RWPE1 (cell line): ENCODE measurements at places on chromosomes 3 and 15.

- DNase-seq: peak; percentile 60
Measured at GRCh38 chr3:57949785-57950615, 58.2 kb upstream of the FLNB start.

DNA sequence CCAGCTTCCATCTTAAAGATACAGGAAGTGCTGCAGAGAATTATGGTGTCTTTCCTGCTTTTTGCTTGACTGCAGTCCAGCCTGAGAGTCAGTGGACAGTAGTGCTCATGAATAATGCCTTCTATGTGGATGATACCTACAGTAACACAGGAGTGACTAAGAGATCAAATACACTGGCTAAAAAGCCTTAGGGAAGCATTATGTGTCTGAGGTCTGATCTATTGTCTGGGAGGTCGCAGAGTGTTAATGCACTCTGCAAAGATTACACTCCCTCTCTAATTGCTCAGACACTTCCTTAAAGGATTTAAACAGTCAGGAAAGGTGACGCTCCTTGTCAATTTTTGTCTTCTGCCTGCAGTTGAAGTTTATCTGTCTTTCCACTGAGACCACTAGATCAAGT is 183.6 kb downstream of the MCTP2 start:
- no peak for DNase-seq

GRCh38 chr15:98160236-98160635 is 199.7 kb downstream of the ARRDC4 start:
- no peak for DNase-seq

DNA sequence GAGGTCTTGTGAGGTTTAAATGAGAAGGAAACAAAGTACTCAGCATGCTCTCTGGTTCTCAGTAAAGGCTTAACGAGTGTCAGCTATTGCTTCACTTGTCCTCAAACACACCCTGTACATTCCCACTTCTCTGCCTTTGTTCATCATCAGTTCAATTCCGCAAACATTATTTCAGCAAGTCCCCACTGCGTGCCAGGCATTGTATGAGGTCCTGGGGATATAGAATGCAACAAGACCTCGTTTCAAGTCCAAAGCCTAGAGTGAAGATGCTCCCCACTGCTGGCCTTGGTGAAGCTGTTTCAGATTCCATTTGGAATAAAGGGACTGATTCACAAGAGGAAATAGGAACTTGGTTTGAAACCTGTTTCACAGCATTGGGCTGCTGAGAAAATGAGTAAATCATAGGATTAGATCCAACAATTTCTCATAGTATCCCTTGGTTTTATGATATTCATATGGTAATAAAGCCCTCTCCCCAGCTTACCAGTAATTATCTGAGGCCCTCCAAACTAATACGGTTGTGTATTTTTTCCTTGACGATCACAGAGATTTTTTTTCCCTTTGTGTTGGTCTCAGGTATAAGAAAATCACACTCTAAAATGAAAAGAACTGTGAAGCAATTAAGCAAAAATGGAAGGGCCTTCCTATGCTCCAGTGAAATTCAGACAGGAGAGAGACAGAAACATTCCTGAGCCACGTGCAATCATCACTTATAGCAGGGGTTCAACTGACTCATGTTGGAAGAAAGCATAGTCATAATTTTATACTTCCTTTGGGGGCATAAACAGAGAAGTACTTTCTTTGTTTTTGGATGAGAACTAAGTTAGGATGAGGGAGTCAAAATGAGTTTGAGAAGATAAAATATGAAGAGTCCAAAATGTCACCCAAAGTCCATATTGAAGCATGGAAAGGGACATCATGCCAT is 258.6 kb downstream of the RORA start:
- DNase-seq: no peak

GRCh38 chr15:59237119-59237855 is 30.6 kb downstream of the LDHAL6B start:
- DNase-seq: no peak

- no peak for DNase-seq
Measured at GRCh38 chr15:79868554-79868953, 28.3 kb downstream of the MTHFS start.

DNA sequence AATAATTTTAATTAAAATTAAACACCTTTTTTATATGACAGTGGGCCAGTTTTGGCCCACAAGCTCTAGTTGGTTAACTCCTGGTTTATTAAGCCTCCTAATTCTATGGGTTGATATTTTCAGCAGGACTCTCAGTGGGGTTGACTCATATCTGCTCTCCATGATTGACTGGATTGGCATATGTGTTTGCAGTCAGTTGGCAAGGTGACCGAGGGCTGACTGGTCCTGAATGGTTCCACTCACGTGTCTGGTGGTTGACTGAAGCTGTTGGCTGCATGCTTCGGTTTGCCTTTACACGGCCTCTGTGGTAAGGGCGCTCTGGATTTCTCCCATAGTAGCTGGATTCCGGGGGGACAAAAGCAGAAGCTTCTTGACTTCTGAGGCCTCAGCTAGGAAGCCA is 65.3 kb upstream of the ZNF280D start:
- no peak for DNase-seq

DNA sequence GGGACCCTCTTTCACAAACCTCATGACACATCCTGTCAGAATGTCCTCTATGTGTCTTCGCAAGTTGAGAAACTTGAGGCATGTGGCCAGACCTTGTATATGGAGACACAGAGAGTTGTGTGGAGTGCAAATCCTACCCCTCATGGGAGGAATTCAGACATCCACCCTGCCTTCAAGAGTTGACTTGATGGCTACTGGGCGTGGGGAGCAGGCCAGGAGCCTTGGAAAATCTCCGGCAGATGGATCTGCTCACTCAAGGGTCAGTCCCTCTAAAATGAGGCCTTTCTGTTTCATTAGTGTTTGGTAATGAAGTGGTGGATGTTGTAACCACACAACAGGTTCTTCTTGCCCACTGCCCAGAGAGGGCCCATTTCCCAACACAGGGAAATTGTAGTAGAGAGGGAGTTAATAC is 79.0 kb downstream of the ASB7 start:
- no peak for DNase-seq

DNA sequence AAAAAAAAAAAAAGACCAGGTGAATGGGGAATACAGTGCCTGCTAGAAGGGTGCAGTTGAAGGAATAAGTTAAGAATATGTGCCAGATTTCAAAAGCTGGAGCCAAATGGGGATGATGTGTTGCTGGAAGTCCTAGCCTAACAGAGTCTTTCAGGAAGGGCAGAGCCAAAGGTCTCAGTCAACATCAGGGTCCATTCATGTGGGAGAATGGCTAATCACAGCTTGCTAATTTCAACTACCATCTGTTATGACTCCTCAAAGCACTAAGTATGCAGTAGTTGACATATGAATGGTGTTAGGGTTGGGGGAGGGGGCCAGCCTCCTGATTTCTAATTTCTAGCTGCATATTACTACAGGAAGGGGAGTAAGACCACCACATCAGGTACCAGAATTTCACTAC is 4.4 kb downstream of the ZBTB38 start:
- no peak for DNase-seq

DNA sequence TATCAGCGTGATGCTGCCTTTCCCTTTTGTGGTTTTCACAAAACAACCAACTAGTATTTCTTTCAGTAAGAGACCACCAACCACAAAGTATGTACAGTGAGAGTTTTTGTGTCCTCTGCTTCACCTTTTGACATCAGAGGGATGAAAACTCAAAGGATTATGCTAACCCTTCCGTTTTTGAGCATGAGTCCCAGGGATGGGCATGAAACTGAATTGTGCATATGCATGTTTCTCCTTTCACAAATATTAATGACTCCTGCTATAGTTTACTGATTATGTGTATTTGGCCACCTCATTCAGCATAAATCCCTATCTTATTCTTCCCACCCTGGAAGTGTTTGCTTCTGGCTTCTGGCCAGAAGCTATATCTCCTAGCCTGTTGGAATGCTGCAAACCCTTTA is 59.2 kb downstream of the RSRC1 start:
- peak; percentile 3 for DNase-seq

- no peak for DNase-seq
Measured at GRCh38 chr3:101146946-101147345, 153.7 kb upstream of the ABI3BP start.

DNA sequence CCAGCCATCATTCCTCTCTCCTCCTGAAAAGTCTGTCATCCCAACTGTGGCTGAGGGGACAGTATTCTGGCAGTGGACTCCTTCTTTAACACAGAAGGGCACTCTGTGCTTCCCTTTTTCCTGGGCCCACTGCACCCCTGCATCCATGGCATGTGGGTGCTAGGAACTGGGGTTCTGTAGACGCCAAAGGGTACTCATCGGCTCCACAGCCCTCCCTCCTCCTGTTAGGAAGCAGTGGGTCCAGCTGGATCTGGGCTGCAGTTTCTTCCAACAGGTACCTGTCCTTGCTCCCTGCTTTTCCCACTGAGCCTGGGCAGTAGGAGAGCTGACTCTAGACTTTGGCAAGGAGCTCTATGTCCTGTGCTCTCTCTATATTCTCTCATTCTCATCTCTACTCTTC is 6.4 kb upstream of the MANF start:
- no peak for DNase-seq

GRCh38 chr3:8966150-8966819 is 3.0 kb upstream of the RAD18 start:
- no peak for DNase-seq

GRCh38 chr15:51162865-51163762 is 68.4 kb upstream of the TNFAIP8L3 start:
- DNase-seq: peak; percentile 90

DNA sequence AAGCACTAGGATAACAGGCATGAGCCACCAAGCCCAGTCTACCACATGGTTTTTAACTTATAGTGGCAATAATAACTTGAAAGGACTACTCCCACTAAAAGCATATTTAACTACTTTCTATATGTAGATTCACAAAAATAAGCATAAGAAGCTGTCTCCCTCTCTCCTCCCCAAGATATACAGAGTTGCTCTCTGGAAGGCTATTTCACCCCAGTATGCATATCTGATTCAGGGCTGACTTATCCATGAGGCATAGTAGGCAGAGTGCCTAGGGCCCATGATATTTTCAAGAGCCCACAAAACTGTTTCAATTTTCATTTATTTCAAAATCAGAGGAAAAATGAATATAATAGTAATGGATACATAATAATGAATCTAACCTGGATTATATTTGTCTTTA is 20.5 kb downstream of the ATP8B4 start:
- no peak for DNase-seq

DNA sequence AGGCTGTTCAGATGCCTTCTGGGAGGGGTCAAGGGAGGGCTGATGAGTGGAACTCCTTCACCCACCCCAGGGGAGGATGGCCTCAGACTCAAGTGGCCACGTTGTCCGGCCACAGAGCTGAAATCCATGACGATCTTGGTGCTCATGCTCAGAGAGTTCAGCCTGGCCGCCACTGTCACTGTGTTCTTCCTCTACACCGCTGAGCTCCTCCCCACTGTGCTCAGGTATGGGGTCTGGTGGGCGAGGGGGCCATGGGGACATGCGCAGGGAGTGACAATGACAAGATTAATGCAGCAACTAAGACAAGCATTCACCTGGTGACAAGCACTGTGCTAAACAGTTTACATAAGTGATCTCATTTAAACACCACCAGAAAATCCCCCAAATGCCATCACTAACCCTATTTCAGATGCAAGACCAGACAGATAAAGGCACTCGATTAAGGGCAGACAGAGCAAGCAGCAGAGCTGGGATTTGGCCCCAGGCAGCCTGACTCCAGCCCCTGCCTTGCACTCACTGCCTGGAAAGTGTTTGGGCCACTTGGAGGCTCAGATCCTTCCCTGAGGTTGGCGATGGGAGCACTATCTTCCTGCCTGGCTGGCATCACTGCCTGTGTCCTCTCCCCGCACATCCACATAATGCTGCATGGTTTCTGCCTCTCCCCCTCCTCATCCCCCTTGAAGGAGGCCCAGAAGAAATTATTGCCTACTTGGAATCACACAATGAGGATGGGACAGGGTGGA is 30.9 kb upstream of the XYLB start:
- no peak for DNase-seq

GRCh38 chr3:16313886-16314645 is 49.1 kb downstream of the OXNAD1 start:
- DNase-seq: no peak

- no peak for DNase-seq
Measured at GRCh38 chr15:55017635-55018034, 179.1 kb downstream of the RSL24D1 start.

DNA sequence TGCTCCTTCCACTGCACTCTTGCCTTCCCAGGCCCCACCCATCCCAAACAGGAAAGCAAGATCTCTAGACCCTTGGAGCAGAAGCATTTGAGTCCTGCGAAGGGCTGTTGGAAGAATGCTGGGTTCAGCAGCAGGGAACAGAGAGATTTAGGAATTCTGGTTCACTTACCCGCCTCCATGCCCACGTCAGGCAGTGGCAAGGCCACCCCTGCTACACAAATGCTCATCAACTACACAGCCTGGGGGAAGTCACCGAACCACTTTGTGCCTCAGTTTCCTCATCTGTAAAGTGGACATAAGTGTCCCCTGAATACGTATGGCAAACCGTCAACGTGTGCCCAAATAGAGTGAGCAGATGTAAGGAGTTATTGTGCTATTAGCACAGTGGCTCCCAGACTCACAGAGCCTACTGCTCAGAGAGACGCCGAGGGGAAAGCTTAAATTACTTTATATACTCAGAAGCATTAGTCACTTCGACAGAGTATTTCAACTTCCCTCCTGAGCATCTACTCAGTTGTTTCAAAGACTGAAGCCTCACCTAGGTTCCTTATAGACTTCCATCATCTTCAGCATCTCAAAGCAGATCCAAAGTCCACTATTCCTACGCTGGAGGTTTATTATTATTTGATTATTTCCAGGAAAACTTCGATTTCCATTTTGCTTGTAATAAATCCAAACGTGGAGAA is 905 bp downstream of the HOMER2 start:
- peak; percentile 64 for DNase-seq

DNA sequence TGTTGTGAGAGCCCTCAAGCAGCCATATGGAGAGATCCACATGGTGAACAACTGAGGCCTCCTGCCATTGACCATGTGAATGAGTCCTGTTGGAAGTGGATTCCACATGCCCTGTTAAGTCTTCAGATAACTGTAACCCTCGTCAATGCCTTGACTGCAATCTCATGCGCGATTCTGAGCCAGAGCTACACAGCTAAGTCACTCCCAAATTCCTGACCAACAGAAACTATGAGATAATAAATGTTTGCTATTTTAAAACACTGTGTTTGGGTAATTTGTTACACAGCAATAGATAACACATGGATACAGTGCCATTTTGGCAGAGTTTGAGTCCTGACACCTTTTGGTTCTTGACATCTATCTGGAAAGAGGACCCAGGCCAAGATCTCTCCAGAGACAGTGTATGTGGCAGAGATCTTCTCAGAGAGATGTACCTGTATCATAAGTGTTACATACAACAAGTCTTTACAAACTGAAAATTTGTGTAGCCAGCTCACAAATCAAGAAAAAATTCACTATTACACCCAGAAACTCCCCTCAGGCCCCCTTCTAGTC is 34.5 kb upstream of the BNC1 start:
- DNase-seq: no peak

GRCh38 chr3:50333744-50334328 is 5.8 kb upstream of the TUSC2 start:
- no peak for DNase-seq

- DNase-seq: peak; percentile 7
Measured at GRCh38 chr3:113070681-113071113, 79.9 kb downstream of the GTPBP8 start.
